ENCODE measurements at places on chromosomes 6 and 20.

DNA sequence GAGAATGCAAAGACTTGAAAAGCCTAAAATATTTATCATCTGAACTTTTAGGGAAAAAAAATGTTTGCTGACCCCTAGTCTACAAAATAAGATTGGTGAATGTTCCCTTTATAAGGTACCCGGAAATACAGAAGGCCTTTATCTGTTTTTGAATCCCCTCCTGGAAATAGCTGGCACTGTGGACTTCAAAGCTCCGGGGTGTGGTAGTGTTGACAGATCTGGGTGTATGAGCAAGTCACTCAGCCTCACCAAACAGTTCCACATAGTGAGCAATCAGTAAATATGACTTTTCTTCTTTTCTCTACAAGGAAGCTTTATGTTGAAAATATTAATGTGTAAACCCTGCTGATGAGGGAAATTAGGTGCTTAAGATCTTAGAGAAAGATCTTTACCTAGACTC is 29.2 kb upstream of the HTR1B start:
- DNase-seq, result no peak

GRCh38 chr6:44284121-44284520 is 13.9 kb downstream of the TMEM151B start:
- DNase-seq, result no peak

DNA sequence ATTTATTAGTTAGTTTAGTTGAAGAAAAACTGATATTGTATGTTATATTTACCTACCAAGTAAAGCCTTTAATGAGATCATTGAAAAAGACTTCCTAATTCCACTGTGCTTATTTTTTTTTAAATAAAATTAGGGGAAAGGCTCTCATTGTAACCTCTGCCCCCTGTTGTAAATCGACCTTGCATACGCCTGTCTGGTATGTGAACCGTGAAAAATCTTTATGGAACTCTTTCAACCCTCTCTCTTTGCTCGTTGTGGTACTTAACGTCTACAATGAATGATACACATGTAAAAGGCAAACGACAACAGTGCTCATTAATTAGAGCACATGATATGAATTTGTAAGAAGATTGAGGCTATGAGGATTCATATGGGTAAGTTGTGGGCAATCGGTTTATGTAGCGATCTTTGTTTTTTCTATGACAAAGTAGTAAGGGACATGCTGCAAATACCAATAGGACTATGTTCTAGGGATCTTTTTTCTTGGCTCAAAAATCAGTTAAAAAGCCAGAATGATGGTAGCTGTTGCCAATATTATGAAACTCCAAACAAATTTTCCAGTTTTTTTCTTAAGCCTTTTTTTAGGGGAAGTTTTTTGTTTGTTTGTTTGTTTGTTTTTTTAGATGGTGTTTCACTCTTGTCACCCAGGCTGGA is 119.0 kb upstream of the MCHR2 start:
- no peak for DNase-seq

GRCh38 chr6:38688579-38689087 is 14.3 kb downstream of the GLO1 start:
- no peak for DNase-seq

DNA sequence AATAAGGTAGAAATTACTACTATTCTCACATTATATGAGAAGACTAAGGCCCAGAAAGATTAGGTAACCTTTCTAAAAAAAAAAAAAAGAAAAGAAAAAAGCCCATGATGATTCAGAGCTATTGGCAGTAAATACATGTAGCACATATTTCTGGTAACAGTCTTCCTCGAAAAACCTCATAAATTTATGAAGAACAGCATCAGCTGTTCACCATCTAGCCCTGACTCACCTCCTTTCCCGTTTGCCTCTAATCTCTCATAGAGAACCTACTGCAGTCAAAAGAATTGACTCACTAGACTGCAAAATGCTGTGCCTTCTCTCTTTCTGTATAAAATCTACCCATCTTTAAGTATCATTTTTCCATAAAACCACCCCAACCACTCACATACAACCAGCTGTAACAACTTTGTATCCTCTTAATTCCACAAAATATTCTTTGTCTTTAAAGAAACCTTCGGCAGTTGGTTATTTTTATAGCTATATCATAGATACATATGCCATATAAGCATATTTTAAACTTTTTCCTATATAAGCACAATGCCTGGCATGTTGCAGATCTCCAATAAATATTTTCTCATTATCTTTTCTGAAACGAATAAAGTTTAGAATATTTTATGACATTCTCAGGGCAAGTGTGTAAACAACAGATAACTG is 152.7 kb upstream of the ENPP5 start:
- DNase-seq, result no peak

GRCh38 chr6:136306466-136306865 is 16.8 kb upstream of the BCLAF1 start:
- no peak for DNase-seq

All from Right ventricle myocardium inferior (tissue), 1 donor.